Activated naive CD4-positive, alpha-beta T cell treated with anti-CD3 and anti-CD28 coated beads, Interleukin-2, amount 50 U/mL, for 72 hours (primary cell): ENCODE measurements at places on chromosomes 11 and 22.

- no peak for DNase-seq
Observed at GRCh38 chr11:104490182-104490581, 326.2 kb upstream of the PDGFD start.

- no peak for DNase-seq
Observed at GRCh38 chr11:8362899-8363298, 99.2 kb upstream of the LMO1 start.

- no peak for DNase-seq
Observed at GRCh38 chr11:9273376-9274336, 8.5 kb upstream of the DENND5A start.

- DNase-seq, result no peak
Observed at GRCh38 chr22:49251371-49251770, 576.3 kb downstream of the BRD1 start.

GRCh38 chr11:94201004-94201465 is 72.4 kb downstream of the PANX1 start:
- no peak for DNase-seq

DNA sequence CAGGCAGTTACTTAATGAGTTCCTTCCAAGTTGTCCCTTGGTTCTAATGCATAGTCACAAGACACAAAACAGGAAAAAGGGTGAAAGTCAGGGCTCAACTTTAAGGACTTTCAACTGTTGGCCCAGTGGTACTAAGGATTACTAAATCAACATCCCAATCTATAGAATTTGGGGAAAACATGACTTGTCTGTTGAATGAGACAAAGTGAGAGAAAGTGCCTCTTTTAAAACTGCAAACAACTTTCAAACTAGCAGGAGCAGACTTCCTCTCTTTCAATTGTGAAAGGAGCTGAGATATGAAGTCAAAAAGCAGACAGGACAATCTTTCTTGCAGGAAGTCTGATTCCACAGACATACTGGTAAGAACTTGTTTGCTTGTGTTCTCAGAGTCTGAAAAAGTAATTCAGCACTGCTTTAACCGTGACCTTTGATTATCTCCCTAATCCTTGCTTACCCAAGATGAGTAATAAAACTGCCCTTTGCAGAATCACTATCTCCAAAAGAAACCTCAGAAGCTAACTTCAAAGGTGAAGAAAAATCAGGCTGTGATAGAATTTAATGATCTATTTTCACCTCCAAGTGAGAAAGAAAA is 960.7 kb upstream of the RAG2 start:
- no peak for DNase-seq

DNA sequence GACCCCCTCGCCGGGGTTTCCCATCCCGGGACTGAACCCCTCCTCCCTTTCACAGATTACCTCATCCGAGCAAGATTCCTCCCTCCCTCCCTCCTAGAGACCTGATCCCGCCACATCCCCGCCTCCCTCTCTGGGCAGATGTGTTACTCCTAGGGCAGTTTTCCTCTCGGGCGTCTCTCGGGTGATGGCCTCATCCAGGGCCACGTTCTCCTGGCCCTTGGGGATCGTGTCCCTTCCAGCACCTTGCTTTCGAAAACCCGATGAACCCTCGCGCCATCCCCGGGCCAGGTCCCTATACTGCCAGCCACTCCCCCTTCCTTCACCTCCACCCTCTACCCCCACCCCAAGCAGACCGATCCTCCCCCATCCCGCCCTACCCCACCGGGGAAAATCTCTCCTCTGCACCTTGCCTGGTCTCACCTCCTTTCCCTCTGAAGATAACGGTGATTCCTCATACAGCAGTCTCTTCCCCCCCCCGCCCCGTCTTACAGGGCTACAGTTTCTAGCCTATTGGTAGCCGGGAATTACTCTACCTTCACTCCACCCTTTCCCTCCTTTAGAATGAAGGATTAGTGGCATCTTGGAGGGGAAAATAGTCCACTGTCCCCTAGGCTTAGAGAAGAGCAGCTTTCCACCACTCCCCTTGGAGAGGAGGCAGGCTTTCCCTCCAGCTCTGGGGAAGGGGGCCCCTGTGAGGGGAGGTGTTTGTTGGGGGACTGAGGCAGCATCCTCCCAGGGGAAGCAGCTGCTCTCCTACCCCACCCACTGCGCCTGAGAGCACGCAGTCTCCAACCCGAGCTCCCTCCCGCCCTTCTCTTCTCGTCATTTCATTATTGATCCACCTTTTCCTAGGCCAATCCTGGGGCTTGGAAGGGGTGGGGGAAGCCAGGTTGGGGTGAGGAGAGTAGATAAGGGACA is 1.2 kb downstream of the KMT2A start:
- peak; percentile 58 for DNase-seq
